NCI-H1436 treated with DMSO at 0.1 percent for 48 hours (cell line): ENCODE measurements at places on chromosomes 1 and 21.

DNA sequence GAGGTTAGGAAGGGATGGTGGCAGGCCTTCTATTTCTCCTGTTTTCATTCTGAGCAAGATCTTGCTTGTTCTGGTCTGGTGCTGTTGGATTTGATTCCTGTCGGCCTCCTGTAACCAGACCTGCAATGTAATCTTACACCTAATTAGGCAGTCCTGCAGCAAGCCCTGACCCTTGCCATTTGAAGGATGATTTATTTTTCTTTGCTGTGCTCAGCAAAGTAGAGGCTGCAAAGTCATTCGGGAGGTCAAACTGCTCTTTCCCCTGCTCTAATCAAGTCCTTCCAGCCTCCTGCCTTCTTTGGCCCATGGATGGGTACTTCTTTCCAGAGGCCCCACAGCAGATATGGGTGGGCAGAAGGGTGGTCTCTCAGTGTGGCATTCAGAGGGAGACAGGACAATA, 417.7 kb upstream of the USP24 start:
- DNase-seq = no peak

DNA sequence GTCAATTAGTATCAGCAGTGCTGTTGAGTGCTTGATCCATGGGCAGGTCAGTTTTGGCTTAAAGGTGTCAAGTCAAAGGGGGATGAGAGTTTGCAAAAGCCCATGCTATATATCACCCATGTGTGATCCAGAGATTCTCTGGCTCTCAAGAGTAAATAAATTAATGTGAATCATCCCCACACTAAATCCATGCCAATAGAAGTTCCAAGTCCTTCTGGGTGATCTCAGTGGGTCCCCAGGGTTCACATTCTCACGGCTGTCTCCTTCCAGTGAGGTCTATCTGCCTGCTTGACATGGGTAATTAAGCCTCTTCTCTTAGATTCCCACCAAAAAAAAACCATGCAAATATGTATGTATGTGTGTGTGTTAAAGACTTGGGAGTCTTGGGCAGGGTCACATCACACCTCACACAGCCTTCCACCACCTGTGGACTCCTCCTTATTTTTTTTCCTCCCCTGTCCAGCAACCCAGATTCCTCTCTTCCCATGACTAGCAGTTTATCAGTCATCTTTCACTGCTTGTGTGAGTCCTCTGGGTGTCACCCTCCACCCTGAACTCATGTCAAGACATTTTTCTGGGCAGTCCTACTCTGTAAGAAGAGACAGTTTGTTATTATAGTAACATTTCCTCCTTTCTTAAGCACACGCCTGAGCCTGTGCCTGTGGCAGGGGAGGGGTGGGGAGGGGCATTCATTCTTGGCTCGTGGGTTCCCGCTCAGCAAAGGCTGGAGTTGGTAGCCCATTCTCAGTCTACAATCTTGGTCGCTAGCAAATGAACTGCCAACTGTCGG, 14.3 kb upstream of the S100A11 start:
- DNase-seq = no peak

GRCh38 chr1:166089804-166090203, 77.0 kb downstream of the FAM78B start:
- no peak for DNase-seq

DNA sequence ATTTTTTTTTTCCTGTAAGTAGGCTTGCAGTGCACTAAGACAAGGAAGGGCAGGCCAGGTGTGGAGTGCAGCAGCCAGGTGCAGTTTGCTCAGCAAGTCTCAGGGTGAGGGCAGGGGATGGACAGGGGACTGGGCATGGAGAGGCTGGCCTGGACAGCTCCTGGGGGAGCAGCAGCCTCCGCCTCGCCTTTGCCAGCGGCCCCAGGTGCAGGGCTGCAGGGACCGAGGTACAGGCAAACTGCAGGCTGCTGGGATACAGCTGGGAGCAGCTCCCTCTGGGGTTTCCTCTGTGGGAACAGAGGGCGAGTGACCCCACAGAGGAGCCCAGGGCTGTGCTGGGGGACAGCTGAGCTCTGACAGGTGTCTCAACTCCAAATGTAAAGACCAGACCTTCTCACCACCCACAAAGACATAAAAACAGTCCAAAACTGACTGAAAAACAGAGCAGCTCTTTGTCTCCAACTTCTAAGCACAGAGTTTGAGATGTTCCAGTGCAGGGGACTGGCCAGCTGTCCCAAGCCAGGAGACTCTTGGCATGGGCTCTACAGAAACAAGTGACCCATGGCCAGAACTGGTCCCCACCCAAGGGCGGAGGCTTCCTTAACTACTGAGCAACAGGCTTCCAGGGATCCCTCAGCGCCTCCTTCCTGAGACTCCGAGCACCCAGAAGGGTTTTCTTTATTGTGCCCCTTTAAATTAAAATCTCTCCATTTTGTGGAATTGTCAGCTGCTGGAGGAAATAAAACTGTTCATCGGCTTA, 27.7 kb upstream of the AJAP1 start:
- no peak for DNase-seq
